ENCODE measurements at places on chromosomes 5 and 9.

GRCh38 chr5:52015760-52016159 lies 632.5 kb downstream of the ISL1 start:
- DNase-seq = no peak

- DNase-seq = no peak
Measured at GRCh38 chr5:13708432-13708831, 236.1 kb downstream of the DNAH5 start.

DNA sequence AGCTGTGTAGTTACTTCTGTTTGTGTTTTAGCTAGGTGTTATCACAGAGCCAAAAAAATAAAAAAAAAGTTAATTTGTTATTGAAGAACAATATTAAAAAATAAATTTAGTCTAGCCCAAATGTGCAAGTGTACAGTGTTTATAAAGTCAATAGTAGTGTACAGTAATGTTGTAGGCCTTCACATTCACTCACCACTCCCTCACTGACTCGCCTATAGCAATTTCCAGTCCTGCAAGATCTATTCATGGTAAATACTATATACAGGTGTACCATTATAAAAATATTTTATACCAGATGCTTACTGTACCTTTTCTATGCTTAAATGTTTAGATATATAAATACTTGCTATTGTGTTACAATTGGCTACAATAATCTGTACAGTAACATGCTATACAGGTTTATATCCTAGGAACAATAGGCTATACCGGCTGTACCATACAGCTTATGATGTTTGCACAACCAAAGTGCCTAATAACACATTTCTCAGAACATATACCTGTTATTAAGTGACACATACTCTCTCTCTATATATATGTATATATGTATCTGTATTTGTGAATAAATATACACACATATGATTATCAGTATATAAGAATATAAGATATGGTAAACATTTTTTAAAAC lies 341.4 kb upstream of the EDIL3 start:
- no peak for DNase-seq

DNA sequence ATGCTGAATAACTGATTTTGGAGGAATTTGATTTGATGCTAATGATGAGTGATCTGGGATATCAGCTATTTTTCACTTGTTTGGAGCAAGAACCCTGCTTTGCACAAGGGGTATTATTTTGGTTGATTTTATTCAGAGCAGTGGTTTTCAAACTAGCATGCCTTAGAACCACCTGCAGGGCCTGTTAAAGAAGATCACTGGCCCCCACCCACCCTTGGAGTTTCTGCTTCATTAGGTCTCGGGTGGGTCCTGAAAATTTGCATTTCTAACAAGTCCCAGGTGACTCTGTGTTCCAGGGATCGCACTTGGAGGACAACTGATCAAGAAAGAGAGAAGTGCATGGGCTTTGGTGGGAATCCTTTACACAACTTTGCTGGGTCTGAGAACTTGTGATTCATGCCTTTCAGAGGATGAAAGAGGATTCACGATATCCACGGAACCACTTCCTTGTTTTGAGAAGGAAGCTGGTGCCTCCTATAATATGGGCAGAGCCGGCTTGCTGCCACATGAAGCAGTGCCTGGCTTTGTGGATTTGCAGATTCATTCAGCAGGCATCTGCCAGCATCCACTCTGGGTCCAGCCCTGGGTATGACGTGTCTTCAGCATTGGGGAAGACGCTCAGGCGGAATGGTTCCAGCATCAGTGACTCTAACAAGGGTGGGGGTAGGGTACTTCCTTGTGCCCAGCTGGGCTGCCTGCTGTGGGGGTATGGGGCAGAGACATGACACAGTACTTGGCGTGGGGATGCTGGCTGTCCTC lies 106.6 kb upstream of the PITX1 start:
- DNase-seq = no peak

GRCh38 chr5:68251804-68252522 lies 36.4 kb downstream of the PIK3R1 start:
- DNase-seq = no peak

GRCh38 chr5:168085261-168086031 lies 206.0 kb upstream of the WWC1 start:
- no peak for DNase-seq

DNA sequence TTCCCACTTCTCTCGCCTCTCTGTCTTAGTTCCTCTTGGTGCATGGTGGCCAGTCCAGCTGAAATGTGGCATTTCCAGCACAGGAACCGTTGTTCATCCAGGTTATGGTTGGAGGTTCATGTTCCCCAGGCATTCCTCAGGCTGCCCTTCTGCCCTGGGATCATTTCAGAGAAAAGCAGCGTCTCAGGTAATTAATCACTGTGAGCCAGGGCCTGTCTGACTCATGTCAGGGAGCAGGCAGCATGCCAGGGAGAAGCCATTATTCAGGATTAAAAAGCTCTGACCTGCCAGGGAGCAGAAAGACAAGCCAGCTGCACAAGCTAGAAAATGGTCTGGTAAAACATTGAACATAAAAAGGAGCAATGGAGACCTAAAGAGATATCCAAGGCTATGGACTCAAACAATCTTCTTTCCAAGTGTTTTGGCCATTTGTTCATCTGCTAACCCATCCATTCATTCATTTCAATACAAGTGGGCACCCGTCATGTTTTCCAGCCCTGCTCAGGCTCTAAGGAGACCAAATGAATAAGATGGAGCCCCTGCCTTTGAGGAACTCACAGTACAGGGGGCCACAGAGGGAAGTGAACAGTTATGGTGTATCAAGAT lies 241.4 kb downstream of the DRD1 start:
- no peak for DNase-seq

DNA sequence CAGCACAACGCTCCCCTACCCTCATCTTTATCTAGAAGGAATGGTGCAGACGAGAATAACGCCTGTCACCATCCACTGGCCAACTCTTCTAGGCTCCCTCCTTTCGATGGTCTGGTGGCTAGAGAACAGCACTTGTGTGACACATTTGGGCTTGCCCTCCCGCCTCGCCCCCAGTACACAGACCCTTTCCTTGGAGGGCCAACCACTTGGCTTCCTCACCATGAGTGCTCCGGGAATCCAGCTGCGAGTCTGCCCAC lies 1.4 kb downstream of the GNAQ start:
- no peak for DNase-seq

Measured in activated CD8-positive, alpha-beta memory T cell treated with anti-CD3 and anti-CD28 coated beads for 4 hours (primary cell).